ENCODE measurements at places on chromosomes 12 and 14.

GRCh38 chr12:110004598-110004997, 5.4 kb downstream of the ANKRD13A start:
- DNase-seq: peak; percentile 21

DNA sequence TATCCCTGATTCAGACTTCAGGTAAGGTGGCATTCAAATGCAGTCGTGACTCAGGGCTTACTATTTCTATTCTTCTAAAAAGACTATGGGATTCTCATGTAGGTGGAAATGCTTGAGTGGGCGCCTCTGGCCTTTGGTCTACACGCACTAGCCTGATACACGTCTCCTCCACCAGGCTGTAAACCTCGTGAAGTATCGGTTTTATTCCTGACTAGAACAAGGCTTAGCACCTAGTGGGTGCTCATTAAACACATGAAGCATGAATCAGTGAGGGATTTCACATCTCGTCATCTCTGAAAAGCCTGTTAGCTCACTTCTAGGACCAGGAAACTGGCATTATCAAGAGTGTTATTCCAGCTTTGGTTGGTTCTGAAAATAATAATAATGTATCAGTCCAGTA, 17.7 kb upstream of the HNF1A start:
- DNase-seq: no peak

GRCh38 chr12:1504895-1505311, 89.5 kb downstream of the FBXL14 start:
- no peak for DNase-seq

GRCh38 chr12:75750716-75751306, 239.4 kb upstream of the KRR1 start:
- DNase-seq: no peak

DNA sequence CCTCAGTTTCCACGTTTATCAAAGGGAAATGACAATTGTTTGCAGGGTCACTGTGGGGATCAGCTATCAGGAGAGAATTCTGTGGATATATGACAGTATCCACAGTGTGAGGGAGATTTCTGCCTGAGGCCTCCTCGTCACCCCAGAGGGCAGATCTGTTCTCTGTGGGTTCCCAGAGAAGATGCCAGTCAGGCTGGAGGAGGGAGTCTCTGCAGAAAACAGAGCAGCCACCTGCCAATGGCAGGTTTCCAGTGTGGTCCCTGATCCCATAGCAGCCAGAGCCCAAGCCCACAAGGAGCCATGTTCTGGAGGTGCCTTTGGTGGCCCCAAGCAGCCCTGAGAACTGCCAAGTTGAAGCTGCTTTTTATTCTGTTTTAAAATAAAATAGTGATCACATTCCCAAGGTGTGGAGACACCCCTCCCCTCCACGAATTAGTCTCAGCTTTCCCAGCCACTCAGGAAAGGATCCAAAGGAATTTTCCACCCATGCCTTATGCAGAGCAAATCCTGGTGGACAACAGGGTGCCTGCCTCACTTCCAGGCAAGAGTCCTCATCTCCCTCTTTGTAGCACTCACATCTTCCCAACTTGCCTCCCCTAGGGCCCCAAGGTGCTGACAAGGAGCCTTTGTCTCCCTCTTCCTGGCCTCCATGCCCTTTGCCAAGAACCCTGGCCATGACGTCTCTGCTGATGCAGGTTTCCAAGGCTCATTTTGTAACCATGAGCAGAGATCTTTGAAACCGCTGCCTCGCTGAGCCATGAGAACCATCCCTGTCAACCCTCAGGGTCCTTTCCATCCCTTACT, 20.4 kb downstream of the CMKLR1 start:
- DNase-seq: no peak

- no peak for DNase-seq
Measured at GRCh38 chr12:108693751-108694150, 37.6 kb downstream of the CORO1C start.

GRCh38 chr12:43090981-43091380, 461.0 kb downstream of the ADAMTS20 start:
- DNase-seq: no peak

DNA sequence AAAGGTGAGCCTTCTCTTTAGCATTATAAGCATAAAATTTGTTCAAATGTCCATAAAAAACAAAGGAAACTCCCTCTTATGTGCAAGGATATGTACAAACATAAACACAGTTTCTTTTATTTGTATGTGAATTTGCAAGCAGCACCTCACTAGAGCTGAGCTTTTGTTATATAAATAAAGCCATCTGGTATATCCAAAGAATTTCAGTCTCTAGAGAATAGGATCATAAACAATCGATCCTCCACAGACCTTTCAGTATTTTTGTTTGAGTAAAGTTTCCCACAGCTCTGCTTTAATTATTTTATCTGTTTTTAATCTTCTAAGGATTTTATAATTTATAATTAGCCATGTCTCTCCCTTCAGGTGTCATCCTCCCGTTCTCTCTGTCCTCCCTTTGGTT, 89.2 kb downstream of the OTOGL start:
- DNase-seq: no peak

DNA sequence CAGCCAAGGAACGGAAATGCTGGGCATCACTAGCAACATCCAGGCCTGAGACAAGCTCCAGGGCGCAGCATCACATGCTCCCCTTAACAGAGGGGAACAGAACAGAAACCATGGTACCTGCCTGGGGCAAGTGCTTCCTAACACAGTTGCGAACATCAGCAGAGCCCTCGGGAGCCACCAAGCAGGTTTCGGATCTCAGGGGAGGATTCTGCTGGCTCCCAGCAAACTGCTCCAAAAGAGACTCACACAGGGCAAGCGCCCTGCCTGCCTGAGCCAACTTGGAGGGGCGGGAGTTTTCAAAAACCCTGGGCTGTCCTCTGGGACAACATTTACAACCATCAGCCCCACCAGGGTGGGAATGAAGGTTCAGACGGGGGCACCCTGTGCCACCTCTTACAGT, 19.6 kb downstream of the CHGA start:
- no peak for DNase-seq

- no peak for DNase-seq
Measured at GRCh38 chr12:68349921-68350606, 17.9 kb upstream of the MDM1 start.

DNA sequence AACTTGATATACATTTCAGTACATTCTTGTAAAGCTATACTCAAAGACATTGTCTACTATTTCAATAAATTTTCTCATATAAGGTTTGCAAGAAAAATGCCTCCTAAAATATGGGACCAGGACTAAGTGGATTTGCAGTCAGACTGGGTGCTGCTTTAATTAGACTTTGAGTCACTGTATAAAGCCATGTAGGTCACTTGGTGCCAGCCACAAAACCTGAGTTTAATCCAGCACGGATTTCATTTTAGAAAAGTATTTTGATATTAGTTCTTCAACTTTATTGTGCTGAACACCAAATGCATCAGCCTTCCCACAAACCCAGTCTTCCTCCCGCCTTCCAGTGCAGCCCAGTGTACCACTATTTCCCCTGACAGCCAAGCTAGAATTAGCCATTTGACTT, 9.9 kb upstream of the NID2 start:
- DNase-seq: no peak

DNA sequence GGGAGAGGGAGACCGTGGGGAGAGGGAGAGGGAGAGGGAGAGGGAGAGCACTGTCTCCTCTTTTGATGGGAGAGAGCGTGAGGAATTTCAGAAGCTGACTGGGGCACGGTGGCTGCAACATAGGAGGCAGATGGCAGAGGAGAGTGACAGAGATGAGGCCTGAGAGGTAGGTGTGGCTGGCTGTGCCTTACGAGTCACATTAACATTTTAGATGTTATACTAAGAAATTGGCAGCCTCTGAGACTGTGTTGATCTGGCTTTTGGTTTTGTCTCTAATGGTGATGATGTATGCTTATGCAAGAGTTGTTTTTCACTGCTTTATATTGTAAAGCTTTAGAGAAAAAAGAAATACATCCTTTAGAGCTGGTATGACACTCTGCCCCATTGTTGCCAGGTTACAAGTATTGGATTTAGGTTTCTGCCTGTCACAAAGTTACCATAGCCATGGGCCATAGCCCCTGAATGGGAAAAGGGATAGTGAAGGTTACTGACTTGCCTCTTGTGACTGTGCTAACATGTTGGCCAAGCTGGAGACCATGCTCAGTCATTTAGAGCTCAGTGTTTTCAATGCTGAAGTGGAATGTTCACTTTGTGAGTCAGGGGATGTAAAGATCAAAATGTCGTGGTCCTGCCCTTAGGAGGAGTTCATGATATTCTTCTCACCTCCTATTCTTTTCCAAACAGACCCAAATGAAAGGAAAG, 186.2 kb downstream of the SYNE2 start:
- DNase-seq: no peak

DNA sequence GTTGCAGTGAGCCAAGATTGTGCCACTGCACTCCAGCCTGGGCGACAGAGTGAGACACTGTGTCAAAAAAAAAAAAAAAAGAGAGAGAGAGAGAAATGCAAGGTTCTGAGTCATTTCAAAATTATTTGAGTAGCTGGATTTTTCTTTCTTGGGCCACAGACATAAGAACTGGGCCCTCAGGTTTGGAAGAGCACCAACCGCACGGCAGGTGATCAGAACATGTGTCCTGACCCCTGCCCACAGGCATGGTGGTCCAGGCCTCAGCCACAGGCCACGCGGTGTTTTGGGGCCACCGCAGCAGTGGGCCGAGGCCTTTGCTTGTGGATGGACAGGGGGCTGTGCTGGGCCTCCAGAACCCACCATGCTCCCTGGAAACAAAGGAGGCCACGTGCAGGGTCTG, 126.7 kb downstream of the CALM1 start:
- no peak for DNase-seq

- DNase-seq: no peak
Measured at GRCh38 chr12:24415934-24416333, 466.5 kb upstream of the SOX5 start.

DNA sequence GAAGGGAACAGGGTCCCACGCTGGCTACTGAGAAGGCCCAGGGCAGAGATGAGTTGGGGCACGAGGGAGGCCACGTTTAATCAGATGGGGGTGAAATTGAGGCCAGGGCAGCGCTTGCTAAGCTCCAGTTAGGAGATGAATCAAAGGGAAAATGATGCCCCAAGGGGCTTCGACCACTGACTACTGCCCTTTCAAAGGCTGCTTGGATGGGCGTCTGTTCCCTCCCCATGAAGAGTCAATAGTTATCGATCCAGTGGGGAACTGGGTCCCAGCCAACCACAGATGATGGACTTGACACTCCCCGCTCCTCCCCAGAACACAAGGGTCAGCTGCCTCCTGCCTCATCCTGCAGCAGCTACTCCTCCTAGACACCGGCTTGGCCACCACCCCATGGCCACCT, 55.6 kb downstream of the ESRRB start:
- DNase-seq: no peak

GRCh38 chr12:103334466-103334865, 161.3 kb downstream of the C12orf42 start:
- no peak for DNase-seq

- DNase-seq: no peak
Measured at GRCh38 chr14:92325835-92326234, 2.9 kb downstream of the SLC24A4 start.

- DNase-seq: no peak
Measured at GRCh38 chr12:104999347-104999685, 13.2 kb downstream of the NOPCHAP1 start.

DNA sequence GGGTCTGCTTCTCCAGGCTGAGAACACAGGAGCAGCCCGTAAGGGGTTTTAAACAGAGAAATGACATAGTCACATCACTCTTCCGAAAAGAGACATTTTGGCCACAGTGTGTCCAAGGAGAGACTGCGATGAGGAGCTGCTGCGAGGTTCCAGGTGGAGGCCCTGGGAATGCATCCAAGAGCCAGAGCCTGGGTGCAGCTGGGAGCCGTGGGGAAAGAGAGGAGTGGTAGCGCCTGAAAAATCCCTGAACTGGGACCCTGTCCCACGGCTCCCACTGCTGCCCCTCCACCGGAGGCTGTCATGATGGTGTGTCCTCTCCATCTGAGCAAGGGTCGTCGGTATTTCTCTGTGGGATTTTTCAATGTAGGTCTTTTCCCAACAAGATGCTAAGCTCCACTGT, 146.9 kb downstream of the BCL11B start:
- DNase-seq: no peak

DNA sequence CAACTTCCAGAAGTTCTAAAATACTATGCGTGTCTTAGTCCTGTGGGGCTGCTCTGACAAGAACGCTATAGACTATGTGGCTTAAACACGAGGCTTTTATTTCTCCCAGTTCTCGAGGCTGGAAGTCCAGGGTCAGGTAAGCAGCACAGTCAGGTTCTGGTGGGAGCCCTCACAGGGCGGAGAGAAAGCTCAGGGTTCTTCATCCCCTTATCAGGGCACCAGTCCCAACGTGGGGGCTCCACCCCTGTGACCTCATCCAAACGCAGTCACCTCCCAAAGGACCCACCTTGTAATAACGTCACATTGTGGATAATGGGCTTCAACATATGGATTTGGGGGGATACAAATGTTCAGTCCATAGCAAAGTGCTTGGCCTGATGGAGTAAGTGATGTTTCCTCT, 37.1 kb upstream of the TC2N start:
- no peak for DNase-seq

DNA sequence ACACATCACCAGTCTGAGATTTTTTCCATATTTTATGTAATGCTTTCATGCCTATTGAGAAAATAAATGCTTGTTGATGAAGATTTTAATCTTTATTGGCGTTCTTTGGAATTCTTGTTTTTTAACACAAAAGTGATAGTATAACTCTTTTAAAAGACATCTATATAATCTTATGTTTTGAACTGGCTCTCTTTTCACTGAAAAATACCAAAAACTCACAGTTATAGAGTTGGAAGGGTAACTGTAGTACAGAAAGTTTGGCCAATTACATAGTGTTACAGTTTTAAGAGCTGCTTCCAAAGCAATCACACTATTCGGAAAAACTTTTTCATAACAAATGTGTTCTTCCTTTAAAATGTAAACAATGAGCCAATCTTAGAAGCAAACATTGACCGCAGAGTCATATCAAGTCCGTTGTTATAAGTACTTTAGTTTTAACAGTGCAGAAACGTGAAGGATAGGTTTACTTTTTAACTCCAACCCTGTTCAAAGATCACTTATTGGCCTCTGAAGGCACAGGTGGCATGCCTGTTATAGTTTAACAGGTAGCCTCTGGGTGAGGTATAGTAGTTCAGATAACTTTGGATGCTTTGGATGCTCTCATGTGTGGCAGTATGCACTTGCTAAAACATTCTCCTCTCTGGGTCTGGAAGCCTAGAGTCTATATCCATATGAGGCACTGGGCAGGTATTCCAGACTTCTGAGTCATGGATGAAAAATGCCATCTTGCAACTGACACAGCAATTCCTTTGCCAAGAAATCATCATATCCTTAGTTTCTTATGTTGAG, 12.1 kb upstream of the NTN4 start:
- DNase-seq: no peak

- DNase-seq: no peak
Measured at GRCh38 chr12:130195369-130195768, 33.1 kb downstream of the FZD10 start.

- no peak for DNase-seq
Measured at GRCh38 chr12:113831476-113831875, 134.6 kb downstream of the RBM19 start.

DNA sequence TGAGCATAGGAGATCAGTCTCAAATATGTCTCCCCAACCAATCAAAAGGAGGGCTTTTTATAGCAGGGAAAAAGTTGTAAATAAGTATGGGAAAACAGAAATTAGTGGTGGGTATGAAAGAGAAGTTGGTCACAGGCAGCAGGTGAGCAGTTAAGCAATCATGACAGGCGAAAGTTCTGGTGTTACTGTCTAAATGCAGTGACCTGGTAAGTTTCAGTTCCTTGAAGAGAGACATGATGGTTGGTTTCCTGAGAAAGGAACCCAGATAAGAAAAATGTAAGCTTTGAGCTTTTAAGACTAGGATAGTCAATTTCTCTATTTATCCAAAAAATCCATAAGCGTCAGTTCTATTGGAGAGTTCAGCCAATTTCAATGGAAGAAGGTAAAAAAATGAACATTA, 466.2 kb upstream of the FLRT2 start:
- DNase-seq: no peak

- DNase-seq: no peak
Measured at GRCh38 chr14:99280066-99280731, 8.2 kb upstream of the BCL11B start.

Data from hypothalamus (tissue), 51 donors.